ENCODE measurements at places on chromosomes 5 and 9.

- DNase-seq = no peak
Measured at GRCh38 chr9:31372799-31373587, 1011.5 kb upstream of the ACO1 start.

DNA sequence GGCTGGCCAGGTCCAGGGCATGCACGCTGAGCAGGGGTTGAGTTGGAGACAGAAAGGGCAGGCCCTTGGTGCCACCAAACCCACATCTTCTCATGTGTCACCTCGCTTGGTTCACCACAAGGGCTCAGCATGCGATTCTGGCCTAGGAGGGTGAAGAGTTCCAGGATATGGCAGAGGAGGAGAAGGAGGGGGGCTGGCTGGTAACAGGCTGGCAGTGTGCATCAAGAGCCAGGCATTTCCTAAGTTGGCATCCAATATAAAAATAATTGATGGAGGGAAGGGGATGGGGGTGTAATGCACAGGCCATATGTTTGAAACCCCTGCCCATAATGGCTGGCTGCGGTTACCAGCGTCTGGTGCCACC is 255.6 kb downstream of the NFIB start:
- no peak for DNase-seq

DNA sequence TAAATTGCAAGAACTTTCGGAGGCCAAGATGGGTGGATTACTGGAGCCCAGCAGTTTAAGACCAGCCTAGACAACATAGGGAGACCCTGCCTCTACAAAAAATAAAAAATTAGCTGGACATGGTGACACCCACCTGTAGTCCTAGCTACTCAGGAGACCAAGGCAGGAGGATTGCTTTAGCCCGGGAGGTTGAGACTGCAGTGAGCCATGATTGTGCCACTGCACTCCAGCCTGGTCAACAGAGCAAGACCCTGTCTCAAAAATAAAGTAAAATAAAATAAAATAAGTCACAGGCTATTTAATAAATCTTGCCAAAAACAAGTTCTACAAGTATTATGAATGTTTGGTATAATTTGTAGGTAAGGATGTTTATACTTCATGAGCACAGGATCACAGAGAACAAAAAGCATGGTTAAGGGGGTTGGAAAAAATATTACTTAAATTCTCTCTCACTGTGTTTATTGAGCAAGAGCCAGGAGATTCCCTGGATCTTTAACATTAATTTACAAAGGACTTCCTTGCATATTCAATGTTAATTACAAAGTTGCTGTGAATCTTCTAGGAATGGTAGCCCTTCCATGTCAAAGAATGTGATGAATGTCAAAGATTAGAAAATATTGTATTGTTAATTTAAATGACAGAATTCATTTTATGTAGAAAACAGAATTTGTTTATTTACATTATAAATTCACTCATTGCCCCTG is 164.0 kb downstream of the RFX3 start:
- DNase-seq = no peak

DNA sequence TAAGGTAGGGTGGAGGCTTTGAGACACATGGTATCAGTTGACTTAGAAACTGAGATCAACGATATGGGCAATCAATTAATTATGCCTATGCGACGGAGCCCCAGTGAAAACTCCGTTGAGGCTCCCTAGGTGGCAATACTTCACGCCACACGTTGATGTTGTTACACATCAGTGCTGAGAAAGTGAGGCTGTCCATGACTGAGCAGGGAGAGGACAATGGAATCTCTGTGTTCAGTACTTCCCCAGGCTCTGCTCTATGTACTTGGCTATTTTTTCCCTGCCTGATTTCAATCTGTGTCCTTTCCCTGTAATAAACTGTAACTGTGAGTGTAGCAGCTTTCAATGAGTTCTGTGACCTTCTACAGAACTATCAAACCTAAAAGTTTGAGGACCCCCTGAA is 211.7 kb downstream of the SNCAIP start:
- no peak for DNase-seq

DNA sequence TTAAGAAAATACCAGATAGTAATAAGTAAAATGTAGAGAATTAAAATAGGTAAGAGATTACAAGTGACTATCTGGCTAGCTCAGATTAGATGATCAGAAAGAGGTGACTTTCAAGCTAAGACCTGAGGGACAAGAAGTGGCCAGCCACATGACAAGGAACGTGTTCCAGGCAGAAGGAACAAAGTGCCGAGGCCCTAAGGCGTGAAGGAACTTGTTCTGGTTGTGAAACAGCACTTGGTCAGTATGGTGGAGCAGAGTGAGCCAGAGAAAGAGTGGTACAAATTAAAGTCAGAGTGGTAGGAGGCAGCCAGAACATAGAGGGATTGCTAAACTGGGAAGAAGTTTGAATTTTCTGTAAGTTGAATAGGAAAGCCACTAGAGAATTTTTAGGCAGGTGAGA is 73.6 kb downstream of the ADRB2 start:
- DNase-seq = no peak

DNA sequence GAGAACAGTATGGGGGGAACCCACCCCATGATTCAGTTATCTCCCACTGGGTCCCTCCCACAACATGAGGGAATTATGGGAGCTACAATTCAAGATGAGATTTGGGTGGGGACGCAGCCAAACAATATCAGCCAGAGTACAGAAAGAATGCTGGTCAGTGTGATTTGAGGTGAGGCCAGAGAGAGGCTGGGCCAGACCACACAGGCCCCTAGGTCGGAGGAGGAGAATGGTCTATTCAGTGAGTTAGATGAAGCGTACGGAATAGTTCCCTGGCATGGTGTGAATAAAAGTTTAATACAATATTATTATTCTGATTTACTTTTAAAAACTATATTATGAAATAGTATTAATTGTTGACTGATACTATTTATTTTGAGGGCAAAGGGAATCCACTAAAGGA is 39.7 kb downstream of the PCSK5 start:
- DNase-seq = no peak

- no peak for DNase-seq
Measured at GRCh38 chr5:33310451-33310850, 130.3 kb upstream of the TARS1 start.

- no peak for DNase-seq
Measured at GRCh38 chr5:78690253-78690972, 41.8 kb upstream of the LHFPL2 start.

DNA sequence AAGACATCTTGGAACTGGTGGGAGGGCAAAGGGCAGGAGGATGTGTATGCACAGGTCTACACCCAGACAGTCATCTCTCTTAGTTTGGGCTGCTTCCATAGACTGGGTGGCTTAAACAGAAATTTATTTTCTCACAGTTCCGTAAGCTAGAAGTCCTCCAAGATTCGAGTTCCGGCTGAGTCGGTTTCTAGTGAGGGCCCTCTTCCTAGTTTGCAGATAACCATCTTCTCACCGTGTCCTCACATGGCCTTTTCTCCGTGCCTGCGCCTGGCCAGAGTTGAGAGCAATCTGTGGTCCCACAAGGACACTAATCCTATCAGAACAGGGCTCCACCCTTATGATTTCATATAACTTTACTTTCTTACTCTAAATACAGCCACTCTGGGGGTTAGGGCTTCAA is 4.1 kb downstream of the SMIM32 start:
- DNase-seq = no peak

DNA sequence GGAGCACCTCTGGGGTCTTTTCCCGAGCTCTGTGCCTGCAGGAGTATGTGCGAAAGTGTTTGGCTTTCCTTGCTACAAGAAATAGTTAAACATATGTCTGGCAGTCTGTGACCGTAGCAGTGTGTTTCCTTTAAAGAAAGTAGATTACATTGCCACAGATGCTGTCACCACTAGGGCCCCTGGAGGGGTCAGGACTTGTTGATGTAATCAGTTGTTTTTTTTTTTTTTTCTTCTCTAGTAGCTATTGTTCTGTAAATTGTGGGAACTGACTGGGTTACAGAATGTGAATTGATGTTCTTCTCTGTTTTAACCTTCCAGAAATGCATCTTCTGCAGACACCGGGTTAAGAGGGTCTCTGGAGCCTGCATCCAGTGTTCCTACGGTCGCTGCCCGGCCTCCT is 345.6 kb downstream of the KDM4C start:
- no peak for DNase-seq

DNA sequence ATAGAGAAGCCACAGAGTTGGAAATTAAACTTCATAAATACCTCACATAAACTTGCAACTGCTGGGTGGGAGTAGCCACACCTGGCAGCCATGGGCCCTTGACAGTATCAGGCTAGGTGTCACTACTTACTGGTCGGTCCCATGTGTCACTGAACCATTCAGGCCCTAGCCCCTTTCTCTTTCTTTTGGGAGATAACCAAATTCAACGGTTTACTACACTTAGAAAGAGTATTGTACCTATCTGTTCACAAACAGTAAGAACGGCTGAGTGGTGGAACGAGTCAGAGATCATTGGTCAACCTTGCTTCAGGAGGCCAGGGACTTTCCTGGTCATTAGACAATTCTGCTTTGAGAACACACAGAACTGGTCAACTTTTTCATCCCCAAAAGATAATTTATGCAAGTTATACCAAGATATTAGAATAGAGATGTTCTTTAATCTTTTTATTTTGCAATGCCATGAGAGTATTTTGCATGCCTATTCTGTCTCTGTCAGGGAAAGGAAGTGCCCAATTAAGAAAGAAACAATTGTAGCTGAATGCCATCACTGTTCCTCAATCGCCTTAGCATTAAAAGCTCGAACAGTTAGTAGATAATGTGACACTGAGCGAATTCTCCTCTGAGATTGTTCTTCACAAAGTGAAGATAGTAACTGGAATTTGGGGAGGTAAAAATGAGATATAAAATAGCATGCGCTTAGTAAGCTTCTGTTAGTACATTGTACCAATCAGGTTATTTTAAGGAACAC is 50.9 kb downstream of the GOLPH3 start:
- no peak for DNase-seq

DNA sequence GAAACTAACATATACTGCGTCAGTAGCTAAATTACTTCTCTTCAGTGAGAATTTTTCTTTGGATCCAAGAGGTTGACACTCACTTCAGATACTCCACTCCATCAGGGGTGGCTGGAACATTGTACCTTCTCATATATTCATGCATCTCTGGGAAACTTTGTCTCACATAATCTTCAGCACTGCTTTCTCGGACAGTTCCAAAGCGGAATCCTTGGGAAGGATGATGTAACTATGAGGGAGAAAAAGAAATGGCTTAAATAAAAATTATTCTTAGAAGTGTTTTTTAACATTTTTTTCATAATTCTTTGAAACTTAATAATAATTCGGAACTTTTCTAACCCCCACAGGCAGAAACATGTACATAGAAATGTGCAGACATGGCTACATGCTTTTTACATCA is 33.4 kb upstream of the PPP3R2 start:
- no peak for DNase-seq

DNA sequence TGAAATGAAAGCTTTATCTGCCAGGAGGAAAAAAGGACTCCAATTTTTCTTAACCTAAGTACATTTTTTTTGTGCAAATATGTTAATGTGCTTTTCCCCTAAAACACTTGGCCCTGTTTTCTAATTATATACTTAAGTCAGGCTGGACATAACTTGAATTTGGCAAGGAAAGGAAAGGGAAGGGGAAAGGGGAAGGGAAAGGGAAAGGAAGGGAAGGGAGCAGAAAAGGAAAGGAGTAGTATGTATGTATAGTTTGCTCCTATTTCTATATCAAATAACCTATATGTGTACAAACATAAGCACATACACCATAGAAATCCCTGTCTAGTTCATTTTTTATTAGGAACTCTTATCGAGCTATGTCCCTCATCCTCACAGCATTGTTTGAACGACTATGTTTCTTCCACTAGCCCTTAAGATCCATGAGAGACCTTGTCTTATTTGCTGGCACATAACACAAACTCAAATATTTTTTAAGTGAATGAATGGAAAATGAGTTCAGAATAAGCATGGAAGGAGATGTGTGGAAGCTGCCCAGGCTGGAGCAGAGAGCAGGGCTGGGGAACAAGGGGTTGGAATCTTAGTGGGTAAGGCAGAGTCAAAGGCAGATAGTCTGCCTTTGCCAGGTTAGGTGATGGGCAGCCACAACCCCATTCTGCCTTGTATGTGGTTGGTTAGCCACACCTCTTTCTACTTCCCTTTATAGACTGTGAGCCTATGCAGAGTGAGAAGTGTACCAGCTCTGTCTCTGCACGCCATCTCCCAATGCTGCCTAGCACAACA is 70.0 kb downstream of the KLHL3 start:
- no peak for DNase-seq

DNA sequence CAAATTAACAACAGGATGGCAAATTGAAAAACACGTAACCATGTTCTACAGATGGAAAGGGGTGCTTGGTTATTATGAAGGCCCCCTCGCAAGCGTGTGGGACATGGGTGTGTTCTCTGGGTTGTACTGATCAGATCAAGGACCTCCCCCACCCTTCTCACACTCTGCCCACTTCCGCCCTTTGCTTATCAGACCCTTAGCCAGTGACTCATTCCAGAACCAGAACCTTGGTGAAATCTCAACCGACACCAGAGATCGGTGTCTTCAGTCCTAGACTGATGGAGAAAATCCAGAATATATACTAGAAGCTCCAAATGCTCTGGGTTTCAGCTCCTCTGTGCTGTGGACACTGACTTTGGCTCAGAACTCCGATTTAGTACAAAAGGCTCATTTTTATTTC is 64.9 kb downstream of the PTTG1 start:
- no peak for DNase-seq

- DNase-seq = no peak
Measured at GRCh38 chr9:108834959-108835665, 20.7 kb downstream of the ACTL7B start.

- DNase-seq = no peak
Measured at GRCh38 chr9:1261266-1261665, 211.1 kb downstream of the DMRT2 start.

DNA sequence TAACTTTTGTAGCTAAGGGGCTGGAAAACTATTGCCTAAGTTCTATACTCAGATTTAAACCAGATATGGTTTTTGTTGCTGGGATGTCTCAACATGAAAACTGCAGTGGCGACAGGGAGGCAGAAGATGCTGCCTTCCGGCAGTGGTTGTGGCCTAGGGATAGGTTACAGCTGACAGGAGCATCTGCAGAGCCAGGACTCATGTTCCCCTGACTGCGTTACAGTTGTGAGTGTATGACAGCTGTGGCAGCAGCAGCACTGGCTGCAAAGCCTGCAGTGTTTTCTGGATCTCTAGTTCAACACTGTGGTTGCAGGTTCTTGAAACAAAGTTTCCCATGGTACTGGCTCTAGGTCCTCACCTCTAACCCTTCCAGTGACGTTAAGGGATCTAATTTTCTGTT is 498.8 kb upstream of the CDH18 start:
- no peak for DNase-seq

Data from vagina (tissue), 2 donors.